CD4-positive, alpha-beta memory T cell (primary cell): ENCODE measurements at places on chromosomes 12 and 14. TPM values are rescaled to one million over a fixed set of nuclear protein-coding genes. Genes with fewer than 3 reads are reported as not detected.

DNA sequence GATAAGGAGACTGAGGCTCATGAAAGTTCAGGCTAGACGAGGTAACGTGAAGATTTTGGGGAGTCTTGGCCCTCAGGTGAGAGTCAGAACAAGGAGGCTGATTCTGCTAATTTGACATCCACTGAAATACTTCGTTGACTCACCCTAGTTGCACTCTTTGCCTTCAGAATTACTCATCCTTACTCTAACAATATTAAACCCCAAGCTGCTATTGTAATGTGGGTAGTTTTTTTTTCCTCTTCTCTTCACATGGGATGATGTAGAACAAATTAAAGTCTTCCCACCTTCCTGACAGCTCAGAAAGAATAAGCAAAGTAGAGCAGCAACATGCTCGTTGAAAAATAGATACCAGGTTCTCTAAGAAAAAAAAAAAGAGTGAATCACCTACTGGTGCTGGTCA lies 22.0 kb upstream of the SRRM4 start:
- DNase-seq: no peak
- no peaks in the 10 kb centered on the region for H3K4me1 ChIP-seq

DNA sequence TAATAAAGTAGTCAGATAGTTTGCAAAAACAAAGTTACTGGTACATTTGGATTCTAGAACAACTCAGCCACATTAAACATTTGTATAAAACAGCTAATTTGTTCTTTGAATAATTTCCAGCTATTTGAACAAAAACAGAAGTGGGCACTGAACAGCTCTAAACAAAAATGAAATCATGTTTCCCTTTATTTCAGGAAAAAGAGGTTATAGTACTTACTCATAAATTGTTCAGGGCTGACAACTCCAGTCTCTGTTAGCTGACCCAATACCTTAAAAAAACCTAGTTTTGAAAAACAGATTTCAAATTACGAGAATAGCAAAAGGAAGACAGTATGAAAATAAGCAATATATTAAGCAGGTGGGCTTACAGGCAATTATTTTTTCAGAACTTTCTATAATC lies 8.2 kb downstream of the GNPNAT1 start:
- H3K27ac ChIP-seq: no peak overlapping the region
- no peak overlapping the region for H3K4me3 ChIP-seq
- H3K36me3 ChIP-seq: no peaks in the 10 kb centered on the region
- DNase-seq: no peak

DNA sequence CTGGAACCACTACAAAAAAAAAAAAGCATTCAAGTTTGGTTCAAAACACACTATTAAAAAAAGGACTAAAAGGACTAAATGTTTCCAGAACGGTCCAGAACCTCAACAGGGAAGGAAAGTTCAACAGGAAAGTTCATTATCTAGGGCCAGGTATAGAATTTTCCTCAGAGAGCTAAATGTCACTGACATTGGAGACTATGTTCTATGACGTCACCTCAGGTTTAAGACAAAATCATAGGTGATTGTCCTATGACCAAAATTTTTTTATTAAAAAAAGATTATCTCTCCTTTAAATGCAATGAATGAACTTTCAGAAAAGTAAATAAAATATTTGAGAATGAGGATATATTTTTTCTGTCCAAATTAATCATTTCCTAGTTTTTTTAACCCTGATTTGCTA lies 746.7 kb upstream of the USP15 start:
- H3K27ac ChIP-seq: no peak overlapping the region
- H3K27me3 ChIP-seq: no peaks in the 10 kb centered on the region
- no peak overlapping the region for H3K4me3 ChIP-seq

DNA sequence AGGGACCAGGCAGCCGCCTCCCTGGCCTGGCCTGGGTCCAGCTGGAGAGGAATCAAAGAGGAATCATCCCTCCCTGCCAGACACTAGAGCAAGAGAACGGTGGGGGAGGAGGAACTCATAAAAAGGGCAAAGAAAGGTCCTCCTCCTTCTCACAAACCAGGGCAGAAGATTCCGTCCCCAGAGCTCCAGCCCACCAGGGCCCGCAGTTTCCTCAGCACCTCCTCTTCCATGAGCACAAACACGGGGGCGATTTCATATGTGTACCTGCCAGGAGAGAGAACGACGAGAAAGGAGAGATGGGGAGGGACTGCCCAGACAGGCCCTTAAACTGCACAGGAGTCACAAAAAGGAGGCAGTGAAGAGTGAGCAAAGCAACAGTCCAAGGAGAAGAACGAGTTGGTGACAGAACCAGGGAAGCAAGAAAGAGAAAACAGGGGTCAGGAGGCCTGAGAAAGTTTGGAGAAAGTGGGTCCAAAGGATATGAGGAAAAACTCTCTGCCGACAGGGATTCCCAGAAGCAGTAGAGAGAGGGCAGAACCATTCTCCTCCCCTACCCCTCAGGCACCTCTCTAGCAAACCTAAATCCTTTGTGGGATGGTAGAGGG lies 8.7 kb upstream of the ZNF740 start:
- no peak overlapping the region for H3K27ac ChIP-seq
- H3K4me1 ChIP-seq: no peaks in the 10 kb centered on the region
- no peaks in the 10 kb centered on the region for H3K36me3 ChIP-seq

GRCh38 chr14:104597576-104597975 lies 7.0 kb downstream of the TMEM179 start:
- H3K4me3 ChIP-seq: no peak overlapping the region
- DNase-seq: no peak
- no peaks in the 10 kb centered on the region for H3K4me1 ChIP-seq
- H3K36me3 ChIP-seq: no peaks in the 10 kb centered on the region

IAPP gene
- total RNA-seq: not detected

DNA sequence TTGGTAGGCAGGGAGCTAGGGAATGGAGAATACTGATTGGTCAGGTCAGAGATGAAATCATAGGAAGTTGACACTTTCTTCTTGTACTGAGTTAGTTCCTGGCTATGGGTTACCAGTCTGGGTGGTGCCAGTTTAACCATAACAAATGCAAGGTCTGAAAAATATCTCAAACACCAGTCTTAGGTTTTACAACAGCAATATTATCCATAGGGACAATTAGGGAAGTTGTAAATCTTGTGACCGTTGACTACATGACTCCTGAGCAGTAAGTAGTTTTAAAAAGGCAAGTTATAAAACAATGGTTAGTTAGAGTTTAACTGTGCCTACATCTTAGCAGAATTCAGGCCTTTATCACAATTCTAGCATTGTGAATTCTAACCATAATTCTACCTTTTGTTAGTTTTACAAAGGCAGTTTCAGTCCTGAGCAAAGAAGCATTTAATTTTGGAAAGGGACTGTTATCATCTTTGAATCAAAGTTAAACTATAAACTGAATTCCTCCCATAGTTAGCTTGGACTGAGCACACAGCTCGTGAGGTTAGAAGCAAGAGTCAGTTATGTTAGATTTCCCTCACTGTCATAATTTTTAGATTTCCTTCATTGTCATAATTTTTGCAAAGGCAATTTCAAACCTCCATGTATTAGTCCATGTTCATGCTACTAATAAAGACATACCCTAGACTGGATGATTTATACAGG lies 19.7 kb upstream of the MON2 start:
- no peaks in the 10 kb centered on the region for H3K36me3 ChIP-seq
- H3K27me3 ChIP-seq: no peaks in the 10 kb centered on the region
- no peak overlapping the region for H3K27ac ChIP-seq
- DNase-seq: no peak
- H3K4me1 ChIP-seq: no peaks in the 10 kb centered on the region

DNA sequence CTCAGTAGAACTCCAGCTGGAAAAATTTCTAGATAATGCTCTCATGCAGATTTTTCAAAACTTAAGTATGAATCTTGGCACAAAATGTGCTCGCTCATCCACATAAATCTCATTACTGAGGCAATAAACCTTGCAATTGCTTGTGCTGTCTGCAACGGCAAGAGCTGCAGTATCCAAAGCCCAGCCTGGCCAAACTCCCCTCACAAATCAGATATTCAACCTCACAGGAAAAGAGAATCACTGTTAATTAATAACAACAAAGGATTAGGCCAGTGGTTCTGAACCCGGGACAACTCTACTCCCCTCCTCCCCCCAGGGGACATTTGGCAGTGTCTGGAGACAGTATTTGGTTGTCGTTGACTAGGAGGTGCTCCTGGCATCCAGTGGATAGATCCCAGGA lies 19.2 kb upstream of the CORO1C start:
- no peak for DNase-seq
- no peaks in the 10 kb centered on the region for H3K36me3 ChIP-seq
- H3K4me1 ChIP-seq: no peaks in the 10 kb centered on the region
- H3K27ac ChIP-seq: no peak overlapping the region
- no peak overlapping the region for H3K4me3 ChIP-seq

FOXG1 gene
- total RNA-seq: not detected

KLRD1 gene
- total RNA-seq: 0.79 TPM

PTPRQ gene
- total RNA-seq: not detected

DNA sequence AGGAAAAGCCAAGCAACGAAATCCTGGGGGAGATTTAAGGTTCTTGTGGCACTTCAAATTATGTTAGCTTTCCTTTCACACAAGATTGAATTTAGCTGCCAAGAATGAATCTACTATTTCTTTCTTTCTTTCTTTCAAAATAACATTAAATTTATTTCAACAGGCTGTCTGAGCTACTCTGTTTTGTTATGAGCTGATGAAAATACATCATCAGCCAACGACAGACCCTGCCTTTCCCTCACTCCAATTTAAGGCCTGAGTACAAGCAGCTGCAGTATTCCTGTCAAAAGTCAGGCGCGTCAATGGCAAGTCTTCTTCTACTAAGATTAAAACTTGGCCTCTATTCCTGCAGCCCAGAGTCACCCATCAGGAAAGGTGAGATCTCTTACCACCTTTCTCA lies 347.7 kb upstream of the FLRT2 start:
- H3K4me1 ChIP-seq: no peaks in the 10 kb centered on the region
- H3K36me3 ChIP-seq: no peaks in the 10 kb centered on the region
- no peak for DNase-seq

GRCh38 chr12:13165617-13166041 lies 30.9 kb upstream of the EMP1 start:
- peak; percentile 52 for DNase-seq
- H3K27ac ChIP-seq: no peak overlapping the region
- peaks cover 23% of the 10 kb centered on the region for H3K4me1 ChIP-seq
- H3K36me3 ChIP-seq: no peaks in the 10 kb centered on the region
- no peaks in the 10 kb centered on the region for H3K27me3 ChIP-seq

DNA sequence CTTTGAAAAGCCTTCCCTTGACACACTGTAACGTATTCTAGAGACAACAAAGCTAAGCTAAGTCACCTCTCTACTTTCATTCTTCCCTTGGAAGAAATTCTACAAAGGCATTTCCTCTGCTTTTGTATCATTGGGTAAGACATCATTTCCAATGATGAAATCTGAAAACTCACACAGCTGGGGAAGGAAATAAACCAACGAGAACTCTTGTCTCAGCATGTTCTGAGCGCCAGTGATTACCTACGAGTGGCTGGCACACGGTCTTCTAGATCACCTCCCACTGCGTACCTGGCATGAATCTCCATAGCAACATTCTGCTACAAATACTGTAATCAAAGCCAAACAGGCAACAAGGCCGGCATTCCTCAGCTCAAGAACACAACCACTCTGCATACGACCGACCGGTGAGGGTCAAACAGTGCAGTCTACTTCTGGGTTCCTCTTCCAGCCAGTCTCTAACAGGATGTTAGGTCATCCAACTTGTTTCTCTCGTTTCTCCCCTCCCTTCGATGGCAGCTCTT lies 7.6 kb downstream of the VPS37B start:
- peak; percentile 72 for DNase-seq
- no peaks in the 10 kb centered on the region for H3K36me3 ChIP-seq
- H3K4me3 ChIP-seq: peak overlapping the region; percentile 57
- no peaks in the 10 kb centered on the region for H3K27me3 ChIP-seq

MEG3 gene
- not detected for total RNA-seq

GRCh38 chr14:81153187-81153586 lies 67.6 kb downstream of the GTF2A1 start:
- H3K27me3 ChIP-seq: no peaks in the 10 kb centered on the region
- no peaks in the 10 kb centered on the region for H3K36me3 ChIP-seq
- no peaks in the 10 kb centered on the region for H3K4me1 ChIP-seq
- no peak overlapping the region for H3K4me3 ChIP-seq

OASL gene
- 7.2 TPM for total RNA-seq

DNA sequence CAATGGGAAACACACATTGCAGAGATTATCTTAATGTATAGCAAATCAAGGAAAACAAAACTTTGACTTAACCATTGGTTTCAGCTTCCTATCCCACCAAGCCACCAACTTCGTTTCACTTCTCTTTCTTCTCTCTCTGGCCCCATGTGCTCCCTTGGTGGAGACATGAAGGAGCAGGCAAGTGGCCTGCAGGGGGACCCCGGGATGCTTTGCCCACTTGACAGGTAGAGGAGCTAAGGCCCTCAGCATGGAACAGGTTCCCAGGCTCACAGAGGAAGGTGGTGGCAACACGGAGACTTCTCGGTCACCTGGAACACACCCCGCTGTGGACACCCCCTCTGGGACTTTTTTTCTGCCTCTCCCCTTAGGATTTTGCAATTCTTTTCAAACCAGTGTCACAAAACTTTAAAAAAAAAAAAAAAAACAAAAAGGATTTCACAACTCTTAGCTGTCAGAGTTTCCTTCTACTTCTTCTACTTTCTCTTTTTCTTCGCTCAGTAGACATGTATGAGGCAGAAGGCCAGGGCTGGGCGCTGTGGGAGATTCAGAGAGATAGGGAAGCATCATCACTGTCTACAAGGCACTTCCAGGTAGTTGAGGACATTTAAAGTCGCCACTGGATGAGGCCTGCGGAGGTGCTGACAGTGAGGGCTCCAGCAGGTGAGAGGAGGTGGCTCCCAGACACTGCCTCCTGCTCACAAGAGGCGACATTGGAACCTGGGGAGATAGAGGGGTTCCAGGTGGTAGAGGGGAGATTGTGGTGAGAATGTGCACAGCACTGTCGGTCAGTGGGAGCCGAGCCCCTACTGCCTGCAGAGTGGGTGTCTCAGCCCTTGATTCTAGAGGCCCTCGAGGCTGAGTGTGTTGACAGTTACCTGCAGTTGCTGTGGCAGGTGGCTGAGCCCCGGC lies 119.6 kb downstream of the GCH1 start:
- no peaks in the 10 kb centered on the region for H3K36me3 ChIP-seq
- no peaks in the 10 kb centered on the region for H3K4me1 ChIP-seq
- no peak overlapping the region for H3K4me3 ChIP-seq
- no peak overlapping the region for H3K27ac ChIP-seq

DNA sequence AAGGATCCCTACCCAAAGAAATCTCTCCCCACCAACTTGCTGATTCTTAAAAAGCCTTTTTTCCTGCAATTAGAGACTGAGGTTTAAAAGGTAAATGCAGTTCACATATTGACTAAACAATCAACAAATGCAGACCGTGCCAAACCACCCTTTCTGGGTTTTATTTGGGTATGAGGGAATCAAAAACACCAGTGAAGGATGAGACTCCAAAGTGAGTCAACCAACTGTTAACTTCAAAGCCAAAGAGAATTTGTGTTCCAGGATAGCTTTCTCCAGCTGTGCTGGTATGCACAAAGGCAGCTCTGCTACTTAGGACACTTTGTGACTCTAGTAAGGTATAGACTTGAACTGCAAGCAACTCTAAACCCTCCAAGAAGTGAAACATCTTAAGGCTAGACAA lies 39.4 kb downstream of the RPS29 start:
- H3K4me3 ChIP-seq: no peak overlapping the region
- H3K27ac ChIP-seq: no peak overlapping the region
- no peaks in the 10 kb centered on the region for H3K27me3 ChIP-seq

- H3K36me3 ChIP-seq: no peaks in the 10 kb centered on the region
- H3K27ac ChIP-seq: no peak overlapping the region
- no peaks in the 10 kb centered on the region for H3K4me1 ChIP-seq
- H3K4me3 ChIP-seq: no peak overlapping the region
- no peak for DNase-seq
- no peaks in the 10 kb centered on the region for H3K27me3 ChIP-seq
These were observed 84.0 kb downstream of the DACT1 start for GRCh38 chr14:58721723-58722122.
